ENCODE measurements at places on chromosomes 5 and 9.

DNA sequence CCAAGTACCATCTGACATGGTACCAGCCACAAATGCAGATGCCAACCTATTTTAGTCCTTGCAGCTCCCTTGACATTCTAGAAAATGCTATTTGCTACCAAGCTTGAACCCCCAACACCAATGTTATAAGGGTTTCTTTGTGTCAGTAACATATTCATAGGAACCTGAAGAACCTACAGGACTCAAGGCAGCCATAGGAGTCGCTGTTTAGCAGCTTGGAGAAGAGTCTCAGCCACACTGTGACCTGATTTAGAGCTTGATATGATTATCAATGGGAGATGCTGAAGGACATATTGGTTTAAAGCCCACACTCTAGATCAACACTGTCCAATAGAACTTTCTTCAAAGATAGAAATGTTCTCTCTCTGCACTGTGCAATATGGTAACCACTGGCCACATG lies 6.4 kb upstream of the ZFR start:
- no peak for DNase-seq

- DNase-seq: no peak
Measured at GRCh38 chr9:77514886-77515711, 133.0 kb downstream of the GNA14 start.

DNA sequence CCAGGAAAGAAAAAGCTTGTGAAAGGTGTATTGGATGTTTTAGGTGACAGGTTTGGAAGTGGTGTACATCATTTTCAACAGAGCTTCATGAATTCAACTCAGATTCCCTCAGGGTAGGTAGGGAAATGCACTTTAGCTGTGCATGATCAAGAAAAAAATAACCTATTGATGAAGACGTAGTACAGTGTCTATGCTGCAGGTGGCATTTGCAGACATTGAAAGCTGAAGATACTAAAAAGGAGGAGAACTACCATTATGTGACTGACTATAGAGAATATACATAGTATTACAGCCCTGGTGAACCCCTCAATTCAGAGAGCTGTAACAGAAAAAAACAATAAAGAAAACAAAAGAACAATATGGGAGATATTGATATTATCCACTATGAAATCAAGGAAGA lies 2344.7 kb upstream of the ACO1 start:
- DNase-seq: no peak

DNA sequence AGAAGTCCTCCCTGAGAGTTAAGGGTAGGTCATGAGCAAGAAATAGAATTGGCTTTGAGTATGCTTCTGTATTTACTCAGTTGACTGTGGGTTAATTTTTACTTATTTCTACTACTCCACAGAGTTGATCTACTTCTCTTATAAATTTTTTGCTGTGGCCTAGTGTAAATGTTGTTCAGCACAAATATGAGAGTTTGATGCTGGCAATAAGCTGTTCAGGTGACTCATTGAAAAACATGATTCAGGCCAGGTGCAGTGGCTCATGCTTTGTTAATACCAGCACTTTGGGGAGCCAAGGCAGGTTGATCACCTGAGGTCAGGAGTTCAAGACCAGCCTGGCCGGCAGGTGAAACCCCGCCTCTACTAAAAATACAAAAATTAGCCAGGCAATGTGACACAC lies 4.5 kb upstream of the CDK7 start:
- DNase-seq: no peak

DNA sequence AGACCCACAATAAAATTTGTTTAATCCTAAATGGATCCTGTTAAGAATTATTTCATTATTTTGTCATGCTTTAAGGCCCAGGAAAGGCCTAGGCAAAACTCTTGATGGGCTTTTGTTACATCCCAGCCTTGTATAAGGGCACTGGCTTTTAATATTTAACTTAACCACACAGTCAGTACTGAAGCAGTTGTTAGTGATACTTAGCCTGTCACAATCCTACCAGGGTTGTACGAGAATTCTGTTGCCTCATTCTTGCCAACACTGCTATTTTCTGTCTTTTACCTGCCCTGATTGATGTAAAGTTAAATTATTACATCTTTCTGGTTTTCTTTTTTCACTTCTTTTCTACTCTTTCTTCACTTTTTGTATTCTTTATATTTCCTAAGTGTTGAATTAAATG lies 10.9 kb downstream of the ZNF169 start:
- no peak for DNase-seq

GRCh38 chr9:114311571-114312512 lies 11.1 kb upstream of the ORM1 start:
- no peak for DNase-seq

- DNase-seq: peak; percentile 79
Measured at GRCh38 chr5:68287976-68288706, 72.6 kb downstream of the PIK3R1 start.

- DNase-seq: no peak
Measured at GRCh38 chr5:104353371-104353770, 790.8 kb upstream of the NUDT12 start.

DNA sequence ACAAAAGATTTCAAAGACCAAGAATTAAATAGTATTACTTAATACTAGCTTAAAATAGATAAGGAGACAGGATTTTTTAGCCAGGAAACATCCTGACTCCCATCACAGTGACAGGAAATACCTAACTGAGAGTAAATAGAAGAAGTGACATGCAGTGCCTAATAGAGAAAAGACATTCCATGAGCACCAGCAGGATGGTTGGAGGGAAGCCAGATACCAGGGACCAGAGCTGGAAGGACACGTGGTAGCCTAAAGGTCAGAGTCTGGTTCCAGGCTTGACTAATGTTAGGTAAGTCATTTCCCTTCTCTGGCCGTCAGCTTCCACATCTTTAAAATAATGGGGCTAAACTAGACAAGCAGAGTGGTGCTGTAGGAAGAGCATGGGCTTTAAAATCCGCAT lies 41.6 kb downstream of the CDK5RAP2 start:
- DNase-seq: no peak

DNA sequence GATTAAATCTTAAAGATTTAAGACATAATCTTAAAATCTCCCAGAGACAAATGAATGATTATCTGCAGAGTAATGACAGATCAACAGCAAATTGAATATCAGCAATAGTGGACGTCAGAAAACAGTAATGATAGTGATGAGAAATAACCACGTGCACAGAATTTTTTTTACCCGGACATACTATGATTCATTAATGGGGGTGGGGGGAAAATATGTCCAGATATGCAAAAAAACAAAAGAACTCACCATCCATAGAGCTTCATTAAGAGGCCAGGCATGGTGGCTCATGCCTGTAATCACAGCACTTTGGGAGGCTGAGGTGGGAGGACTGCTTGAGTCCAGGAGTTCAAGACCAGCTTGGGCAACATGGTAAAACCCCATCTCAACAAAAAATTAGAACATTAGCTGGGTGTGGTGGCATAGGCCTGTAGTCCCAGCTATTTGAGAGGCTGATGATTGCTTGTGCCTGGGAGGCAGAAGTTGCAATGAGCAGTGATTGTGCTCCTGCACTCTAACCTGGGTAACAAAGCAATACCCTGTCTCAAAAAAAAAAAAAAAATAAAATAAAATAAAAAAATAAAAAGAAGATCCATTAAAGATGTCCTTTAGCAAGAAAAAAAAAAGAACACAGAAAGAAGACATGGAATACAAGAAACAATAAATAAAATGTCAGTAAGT lies 30.9 kb upstream of the SHOC1 start:
- DNase-seq: no peak

- DNase-seq: no peak
Measured at GRCh38 chr5:102845041-102845440, 89.9 kb downstream of the PAM start.

DNA sequence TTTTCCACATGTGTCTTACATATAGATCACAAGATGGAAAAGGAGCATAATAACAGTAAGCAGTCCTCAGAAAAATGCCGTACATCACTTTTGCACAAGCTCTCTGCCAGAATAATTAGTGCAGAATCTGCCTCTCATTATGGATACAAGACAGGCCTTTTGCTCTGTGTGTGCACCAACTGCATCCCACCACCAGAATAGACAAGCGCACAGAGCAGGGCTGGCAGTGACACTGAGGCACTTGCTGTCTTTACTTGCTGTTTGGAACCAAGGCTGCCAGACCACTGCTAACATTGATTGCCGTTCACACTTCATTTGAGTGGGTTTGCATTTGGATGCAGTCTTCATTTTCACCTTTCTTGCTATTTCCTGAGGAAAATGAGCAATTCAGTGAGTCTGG lies 741.3 kb downstream of the TLE1 start:
- DNase-seq: no peak

DNA sequence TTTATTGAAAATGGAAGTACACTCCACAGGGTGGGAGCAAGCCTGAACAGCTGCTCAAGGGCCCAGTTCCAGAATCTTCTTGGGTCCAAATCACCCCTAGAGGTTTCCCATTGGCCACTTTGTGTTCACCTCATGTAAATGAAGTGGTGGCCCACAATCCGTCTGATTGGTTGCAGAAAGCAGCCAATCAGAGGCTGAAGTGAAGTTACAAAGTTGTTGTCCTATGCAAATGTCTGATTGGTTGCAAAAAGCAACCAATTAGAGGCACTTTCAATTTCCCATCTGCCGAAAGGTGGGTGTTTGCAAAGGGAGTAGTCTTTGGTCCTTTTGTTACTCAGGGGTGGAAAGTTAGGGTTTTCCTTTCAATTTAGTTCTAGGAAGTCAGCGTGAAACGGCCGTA lies 8.8 kb downstream of the TMEM171 start:
- no peak for DNase-seq

DNA sequence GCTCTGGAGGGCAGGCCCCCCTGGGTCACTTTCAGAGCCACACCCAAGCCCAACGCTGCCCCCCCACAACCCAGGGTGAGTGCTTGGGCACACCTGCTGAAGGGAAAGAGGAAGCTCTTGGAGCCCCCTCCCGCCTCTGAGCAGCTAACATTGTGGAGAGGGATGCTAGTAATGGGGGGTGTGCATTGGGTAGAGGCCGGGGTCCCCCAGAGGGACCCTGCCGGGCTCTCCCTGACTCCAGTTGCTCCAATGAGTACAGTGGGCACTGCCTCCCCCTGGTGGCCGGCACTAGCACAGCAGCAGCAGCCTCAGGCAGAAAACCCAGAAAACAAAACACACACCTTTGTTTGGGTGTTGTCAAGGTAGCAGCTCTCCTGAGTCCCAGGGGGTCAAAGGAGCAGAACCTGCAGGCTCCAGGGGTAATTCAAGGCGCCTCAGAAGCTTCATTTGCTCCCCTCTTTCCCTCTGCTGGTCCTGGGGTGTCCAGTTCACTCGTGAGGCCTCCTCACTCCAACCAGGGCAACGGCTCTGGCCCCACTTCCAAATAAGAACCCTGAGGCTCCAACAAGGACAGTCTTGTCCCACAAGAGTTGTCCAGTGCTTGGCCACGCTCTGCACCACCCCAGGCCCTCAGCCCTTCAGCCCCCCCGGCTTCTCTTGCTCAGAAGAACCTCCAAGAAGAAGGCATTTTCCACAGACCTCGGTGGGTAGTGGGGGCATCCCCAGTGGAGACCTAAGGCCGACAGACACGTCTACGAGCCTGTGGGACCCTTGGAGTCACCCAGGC lies 16.1 kb downstream of the GBGT1 start:
- DNase-seq: peak; percentile 88

- DNase-seq: no peak
Measured at GRCh38 chr5:124179819-124180218, 566.6 kb downstream of the ZNF608 start.

DNA sequence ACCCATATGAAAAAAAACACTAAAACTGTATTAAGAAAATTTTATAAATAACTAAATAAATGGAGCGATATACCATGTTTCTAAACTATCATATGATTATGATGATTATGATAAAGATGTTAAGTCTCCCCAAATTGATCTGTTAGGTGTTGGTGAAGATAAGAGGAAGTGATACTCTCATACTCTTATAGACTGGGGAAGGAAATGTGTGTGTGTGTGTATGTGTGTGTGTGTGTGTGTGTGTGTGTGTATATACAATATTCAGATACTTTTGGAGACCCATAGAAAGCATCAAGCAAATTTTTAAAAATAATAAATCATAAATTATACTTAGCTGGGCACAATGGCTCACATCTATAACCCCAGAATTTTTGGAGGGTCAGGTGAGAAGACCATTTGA lies 62.9 kb downstream of the TMEM232 start:
- no peak for DNase-seq

GRCh38 chr5:128637031-128637430 lies 99.0 kb upstream of the FBN2 start:
- DNase-seq: no peak

DNA sequence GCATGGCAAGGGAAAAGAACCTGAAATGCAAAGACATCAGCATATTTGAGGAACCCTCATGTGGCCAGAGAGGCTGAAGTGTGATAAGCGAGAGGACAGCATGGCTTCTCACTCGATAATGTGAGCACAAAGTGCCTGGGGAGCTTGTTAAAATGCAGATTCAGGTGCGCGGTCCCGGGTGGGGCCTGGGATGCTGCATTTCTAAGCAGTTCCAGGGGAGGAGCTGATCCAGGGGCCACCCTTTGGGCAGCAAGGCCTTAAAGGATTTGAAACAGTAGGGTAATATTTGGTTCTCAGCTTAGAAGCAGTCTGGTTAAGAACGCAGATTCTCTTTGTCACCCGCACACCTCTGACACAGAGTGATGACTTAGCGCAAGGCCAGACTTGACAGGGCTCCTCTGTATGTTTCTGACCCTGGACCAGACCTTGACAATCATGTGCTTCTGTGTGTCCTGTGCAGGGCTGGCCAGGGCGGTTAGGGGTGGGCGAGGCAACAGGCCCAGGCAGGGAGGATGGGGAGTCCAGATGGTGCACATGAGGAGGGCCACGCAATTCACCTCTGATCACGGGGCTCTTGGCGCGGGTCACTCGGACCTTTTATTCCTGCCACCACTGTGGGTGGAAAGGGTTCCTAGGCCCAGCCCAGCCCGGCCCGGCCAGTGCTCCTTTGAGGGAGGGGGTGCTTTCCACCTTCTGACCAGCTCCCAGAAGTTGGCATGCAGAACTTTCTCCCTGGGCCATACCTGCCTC lies 62.8 kb upstream of the TBC1D2 start:
- no peak for DNase-seq

DNA sequence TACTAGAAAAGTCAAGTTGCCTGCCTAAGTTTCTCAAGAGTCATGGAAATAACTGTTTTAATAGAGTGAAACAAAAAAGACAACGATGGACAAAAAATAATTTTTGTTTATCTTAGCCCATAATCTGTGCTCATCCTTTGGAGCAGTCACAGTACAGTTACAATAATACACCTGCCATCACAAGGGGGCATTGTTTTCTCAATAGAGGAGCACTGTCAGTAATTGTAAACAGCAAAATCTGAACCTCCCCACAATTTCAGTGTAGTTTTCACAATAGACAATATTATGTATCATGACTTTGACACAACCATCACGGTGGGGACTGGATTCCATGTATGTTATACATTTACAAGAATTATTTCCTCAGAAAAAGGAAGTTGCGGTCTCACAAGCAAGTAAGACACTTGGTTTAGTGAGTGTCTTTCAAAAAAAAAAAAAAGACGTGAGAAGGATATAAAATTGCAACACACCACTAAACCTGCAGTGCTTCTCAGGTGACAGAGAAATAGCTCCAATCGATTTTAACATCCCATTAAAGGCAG lies 586.3 kb downstream of the PTPRD start:
- DNase-seq: no peak
